ENCODE measurements at places on chromosomes 2 and 18.

- DNase-seq = no peak
Observed at GRCh38 chr2:224645722-224646121, 60.6 kb upstream of the CUL3 start.

DNA sequence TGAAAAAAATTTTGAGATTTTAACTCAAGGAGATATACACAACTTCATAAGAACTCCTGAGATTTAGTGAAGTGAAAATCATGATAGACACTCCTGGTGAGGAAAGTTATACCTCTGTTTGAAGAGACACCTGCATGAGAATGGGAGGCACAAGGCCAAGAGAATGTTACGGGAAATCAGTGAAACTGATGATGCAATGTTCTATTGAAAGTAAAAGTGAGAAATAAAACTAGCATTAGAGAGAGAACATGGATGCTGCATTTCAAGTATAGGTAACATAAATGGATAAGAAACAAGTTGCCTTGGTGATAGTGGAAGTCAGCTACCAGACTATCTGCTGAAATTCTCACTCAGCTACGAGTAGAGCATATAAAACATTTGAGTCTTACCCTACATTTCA is 562.1 kb upstream of the FANCL start:
- no peak for DNase-seq

DNA sequence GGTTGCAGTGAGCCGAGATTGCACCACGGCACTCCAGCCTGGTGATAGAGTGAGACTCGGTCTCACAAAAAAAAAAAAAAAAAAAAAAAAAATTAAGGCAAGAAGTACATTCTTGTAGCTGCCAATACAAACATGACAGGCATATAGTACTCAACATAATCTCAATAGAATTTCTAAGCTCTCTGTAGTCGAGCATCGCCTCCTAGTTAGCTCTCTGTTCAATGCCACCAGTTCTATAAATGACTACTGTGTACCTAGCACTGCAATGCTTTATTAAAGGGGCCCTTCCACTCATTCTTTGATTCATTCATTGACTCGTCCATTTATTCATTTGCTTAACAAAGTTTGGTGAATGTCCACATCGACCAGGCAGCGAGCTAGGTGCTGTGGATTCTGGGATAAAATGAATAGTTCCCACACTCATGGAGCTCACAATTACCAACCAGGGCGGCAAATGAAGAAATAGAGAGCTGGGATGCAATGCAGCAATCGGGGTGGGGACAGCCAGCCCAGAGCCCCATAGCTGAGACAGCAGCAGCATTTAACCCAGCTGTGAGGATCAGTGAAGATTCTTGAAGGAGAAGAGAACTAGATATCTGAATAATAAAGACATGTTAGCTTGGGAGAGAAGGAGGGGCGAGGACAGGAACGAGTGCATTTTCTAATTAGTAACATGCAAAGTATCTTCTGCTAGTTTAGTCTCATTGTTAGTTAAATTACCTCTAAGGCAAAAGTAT is 349.8 kb downstream of the LPIN1 start:
- DNase-seq = no peak

- no peak for DNase-seq
Observed at GRCh38 chr2:236169151-236169721, 1.1 kb upstream of the GBX2 start.

DNA sequence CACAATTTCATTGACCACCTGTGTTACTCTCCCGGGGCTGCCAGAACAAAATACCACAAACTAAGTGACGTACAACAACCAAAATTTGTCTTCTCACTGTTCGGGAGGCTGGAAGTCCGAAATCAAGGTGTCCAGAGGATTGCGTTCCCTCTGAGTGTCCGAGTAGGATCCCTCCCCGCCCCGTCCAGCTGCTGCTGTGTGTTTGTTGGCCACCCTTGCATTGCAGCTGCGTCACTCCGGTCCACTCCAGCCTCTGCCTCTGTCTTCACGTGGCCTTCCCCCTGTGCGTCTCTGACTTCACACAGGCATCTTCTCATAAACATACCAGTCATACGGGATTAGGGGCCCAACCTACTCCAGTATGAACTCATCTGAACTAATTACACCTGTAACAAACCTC is 251.8 kb upstream of the SMIM21 start:
- no peak for DNase-seq

GRCh38 chr2:241126201-241126611 is 23.1 kb downstream of the PASK start:
- no peak for DNase-seq

Measured in stimulated activated effector memory CD8-positive, alpha-beta T cell treated with anti-CD3 and anti-CD28 coated beads, Interleukin-12 subunit alpha, Interleukin-12 subunit beta, amount 100 ng/mL, for 72 hours (primary cell).